ENCODE measurements at places on chromosomes 1 and 21.

GRCh38 chr1:60695716-60696171 is 386.6 kb upstream of the NFIA start:
- no peak for DNase-seq

DNA sequence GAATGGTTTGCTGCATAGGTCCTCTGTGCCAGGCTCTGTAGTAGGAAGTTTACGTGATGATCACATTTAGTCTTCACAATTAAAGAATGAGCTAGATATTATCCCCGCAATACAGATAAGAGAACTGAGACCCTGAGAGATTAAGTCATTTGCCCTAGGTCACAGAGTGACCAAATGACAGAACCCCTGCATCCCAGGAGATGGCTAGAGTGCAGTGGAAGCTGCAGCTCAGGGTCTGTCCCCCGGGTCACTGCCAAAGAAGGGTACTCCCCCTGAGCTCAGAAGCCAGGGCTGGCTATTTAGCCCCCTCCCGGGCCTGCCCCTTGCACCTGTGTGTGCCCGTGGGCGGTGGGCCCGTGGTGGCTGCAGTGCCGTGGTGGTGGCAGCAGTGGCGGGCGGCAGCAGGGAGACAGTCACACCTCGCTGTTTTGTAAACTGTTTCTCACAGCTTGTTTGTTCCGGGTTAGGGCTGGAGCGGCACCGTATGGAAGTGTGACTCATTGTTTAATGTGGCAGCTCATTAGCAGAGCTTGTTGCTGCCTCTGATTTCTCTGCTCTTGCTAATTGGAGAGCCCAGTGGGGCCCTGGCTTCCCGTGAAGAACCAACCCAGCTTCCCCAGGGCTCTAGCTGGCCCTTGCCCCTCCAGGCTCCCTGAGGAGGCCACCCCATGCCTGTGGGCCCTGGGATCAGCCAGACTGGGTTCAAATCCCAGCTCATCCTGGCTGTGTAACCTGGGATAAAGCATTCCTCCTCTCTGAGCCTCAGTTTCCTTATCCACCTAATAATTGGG is 19.3 kb upstream of the FOXO6 start:
- no peak for DNase-seq

- DNase-seq: no peak
Measured at GRCh38 chr1:6353955-6354658, 39.5 kb downstream of the ACOT7 start.

- no peak for DNase-seq
Measured at GRCh38 chr1:83017701-83018100, 981.2 kb downstream of the TTLL7 start.

DNA sequence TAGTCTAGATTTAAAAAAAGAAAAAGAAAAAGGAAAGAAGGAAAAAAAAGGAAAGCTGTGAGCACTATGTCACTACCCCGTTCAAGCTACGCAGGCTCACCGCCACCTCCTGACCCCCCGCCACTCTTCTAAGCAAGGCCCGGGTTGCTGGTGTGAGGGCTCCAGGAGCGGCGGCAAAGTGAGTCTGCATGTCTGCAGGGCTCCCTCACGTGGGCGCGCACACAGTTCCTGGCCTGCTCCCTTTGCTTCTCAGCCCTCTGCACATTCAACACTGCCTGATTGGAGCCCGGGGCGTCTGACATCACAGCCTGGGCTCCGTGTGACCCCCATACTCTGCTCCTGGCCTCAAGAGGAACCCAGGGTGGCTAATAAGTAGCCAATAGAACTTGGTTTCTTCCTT is 81.4 kb upstream of the TLR5 start:
- DNase-seq: no peak

DNA sequence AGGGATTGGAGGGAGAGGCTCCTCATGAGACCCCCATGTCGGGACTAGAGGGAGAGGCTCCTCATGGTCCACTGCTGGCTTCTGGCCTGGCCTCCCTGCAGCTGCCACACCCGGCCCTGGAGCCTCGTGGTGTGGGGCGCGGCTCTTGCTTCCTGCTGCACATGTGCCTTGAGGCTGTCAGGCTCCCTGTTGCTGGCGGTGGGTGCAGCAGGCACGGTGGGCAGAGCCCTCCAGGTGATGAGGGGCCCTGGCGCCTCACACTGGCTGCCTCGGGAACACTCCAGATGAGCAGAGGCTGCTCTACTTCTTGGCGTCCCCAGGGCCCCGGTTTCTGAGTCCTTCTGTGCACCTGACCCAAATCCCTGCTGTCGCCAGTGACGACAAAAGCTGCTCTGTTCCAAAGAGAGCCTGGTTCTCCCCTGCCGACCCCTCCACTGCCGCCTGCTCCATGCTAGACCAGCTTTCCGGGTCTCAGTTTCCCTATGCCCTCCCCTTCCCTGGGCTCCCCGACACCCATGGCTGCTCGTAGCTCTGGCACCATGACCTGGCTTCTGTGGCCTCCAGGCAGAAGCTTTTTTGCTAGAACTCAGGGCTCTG is 9.7 kb upstream of the ATAD3B start:
- no peak for DNase-seq

DNA sequence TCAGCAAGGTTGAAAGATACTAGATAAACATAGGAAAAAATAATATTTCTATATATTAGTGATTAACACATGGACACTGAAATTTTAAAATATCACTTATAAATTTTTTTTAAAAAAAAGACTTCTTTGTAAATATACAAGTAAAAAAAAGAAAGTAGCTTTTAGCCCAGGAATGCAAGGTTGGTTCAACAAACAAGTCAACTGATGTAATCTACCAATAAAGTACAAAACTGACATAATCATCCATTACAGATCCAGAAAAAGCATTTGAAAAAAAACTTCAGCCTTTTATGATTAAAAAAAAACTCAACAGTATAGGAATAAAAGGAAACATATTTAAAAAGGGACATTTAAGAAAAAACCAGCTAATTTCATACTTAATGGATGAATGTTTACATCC is 48.4 kb downstream of the TRMT1L start:
- no peak for DNase-seq

DNA sequence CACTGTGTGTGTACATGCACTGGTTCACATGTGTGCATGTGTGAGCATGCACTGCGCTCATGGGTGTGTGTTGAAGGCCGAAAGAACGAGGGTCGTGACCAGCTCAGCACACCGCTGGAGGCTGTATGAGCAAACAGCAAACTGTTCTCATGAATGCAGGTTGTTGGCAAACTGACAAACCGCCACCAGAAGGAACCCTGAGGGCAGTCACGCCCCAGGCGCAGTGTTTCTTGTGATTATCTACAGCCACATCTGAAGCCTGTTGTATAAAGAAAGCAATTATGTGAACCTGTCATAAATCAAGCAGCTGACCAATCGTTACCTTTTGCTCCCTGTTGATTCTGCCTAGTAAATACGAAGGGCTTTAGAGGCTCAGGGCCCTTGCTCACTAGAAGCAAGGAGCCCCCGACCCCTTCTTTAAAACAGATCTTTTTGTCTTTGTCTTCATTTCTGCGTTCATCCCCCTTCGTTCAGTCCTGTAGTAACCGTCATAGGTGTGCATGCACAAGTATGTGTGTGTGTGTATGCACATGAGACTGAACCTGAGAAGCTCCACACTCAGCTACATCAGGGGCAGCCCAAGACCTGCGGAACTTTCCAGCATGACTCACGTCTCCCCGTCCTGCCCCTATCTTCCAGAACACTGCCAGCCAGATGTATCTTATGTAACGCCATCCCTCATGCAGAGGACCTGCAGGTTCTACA is 16.8 kb upstream of the RIPK4 start:
- no peak for DNase-seq

- DNase-seq: peak; percentile 77
Measured at GRCh38 chr1:30809514-30810263, 52.1 kb upstream of the LAPTM5 start.

DNA sequence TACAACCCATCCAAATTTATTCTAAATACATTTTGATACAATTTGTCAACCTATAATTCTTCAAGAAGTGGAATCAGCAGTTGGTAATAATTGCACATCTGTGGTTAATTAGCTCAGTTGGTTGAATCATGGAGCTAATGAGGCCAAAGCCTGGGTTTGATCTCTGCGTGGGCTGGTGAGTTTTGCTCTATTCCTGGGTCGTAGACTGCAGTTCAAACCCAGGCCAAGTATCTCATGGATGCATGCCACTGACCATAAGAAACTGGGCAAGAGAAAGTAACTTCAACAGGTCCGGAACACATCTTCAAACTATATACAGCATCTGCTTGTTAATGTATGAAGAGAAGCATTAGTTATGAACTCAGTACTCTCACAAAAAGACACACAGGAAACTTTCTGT is 779.7 kb downstream of the USP25 start:
- no peak for DNase-seq

- DNase-seq: peak; percentile 63
Measured at GRCh38 chr1:29513357-29513756, 277.0 kb downstream of the PTPRU start.

- DNase-seq: no peak
Measured at GRCh38 chr21:43590194-43590593, 69.1 kb downstream of the HSF2BP start.

DNA sequence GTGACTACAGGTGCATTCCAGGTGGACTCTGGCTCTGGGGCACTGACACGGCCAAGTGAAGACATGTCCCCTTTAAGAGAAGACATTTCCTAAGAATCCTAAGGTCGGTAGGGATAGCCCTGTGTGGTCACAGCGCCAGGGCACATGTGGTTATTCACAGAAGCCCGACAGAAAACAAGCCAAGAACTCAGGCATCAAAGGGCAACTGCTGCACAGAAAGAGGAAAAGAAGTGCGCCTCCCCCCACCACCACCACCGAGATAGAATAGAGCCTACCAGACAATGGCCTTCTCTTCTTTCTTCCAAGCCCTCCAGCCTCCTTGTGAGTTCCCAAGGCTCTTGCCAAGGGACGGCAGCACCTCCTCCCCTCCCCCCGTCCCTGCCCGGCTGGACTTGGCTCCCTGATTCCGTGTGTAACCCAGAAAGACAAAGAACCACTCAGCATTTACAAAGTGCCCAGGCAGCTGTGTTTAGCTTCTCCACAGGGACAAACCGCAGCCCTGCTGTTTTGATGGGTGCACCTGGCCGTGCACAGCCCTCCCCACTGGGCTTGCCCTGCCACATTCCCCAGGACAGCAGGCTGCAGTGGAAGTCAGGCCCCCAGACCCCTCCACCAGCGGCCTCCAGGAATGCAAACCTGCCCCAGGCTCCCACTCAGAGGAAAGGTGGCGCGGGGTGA is 30.2 kb downstream of the TMPRSS2 start:
- no peak for DNase-seq

DNA sequence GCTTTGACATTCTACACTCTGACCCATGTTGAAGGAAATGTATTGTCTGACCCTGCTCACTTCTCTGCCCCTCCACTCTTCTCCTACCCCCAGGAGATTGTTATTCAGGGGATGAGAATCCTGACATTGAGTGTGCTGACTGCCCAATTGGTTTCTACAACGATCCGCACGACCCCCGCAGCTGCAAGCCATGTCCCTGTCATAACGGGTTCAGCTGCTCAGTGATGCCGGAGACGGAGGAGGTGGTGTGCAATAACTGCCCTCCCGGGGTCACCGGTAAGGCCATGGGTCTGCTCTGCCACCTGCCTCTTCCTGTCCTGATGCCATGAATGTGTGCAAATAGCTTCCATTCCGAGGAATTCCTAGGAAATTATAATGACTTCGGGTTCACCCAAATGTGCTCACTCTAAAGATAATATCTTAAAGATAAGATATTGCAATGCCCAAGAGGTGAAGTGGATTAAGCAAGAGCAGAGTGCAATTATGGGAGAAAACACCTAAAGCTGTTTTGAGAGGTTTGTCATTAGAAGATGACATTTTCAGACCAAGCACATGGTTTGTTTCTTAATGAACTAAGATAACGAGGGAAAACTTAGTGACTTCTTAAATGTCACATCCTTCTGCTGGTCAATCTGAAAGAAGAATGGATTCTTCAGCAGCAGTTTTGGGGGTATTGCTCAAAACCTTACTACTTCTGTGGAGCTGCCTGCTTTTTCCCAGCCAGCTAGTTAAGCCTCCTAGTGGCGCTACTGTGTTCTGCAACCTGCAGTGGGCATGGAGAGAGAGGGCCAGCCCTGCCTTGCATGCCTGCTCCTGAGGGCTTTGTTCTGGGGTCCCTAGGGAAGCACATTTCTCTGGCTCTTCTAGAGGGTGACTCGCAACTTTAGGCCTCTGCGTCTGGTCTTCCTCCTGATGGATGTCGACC is 41.6 kb downstream of the LAMC2 start:
- no peak for DNase-seq

- DNase-seq: no peak
Measured at GRCh38 chr1:191256917-191257316, 779.3 kb upstream of the BRINP3 start.

- no peak for DNase-seq
Measured at GRCh38 chr1:173024543-173024942, 26.2 kb downstream of the TNFSF18 start.

- DNase-seq: peak; percentile 44
Measured at GRCh38 chr1:10459184-10459583, 9.4 kb downstream of the CORT start.

- no peak for DNase-seq
Measured at GRCh38 chr21:33892853-33893252, 22.8 kb downstream of the ATP5PO start.

DNA sequence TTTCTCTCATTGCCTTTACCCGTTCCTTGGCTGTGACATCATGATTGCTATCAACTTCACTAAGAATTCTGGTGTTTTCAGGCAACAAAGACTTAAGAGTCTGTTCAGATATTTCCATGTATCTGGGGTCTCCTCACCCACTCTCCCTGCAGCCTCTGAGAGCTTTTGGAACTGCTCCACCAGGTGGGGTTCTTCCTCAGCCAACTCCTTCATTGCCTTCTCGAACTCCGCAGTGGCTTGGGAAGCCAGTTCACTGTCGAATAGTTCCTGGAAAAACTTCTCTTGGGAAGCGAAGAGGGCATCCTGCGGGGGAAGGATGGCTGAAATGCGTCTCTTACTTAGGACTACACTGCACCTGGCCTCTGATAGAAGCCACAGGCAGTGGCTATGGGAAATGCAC is 2.1 kb downstream of the PEX19 start:
- no peak for DNase-seq

- no peak for DNase-seq
Measured at GRCh38 chr1:85450832-85451231, 14.1 kb downstream of the DDAH1 start.

DNA sequence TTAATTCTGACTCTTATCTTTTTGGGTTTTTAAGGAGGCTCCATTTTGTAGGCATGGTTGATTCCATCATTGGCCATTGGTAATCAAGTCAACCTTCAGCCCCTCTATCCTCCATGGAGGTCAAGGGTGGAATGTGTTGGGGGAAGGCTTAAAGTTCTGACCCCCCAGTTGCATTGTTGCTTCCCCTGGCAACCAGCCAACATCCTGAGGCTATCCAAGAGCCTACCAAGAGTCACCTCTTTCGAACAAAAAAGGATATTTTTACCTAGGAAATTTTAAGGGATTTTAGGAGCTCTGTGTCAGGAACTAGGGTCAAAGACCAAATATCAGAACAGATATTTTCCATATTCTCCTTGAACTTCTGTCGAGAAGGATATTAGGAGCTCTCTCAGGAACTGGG is 251.8 kb downstream of the RYR2 start:
- DNase-seq: no peak
